ENCODE measurements at places on chromosomes 2 and 18. TPM values are rescaled to one million over a fixed set of nuclear protein-coding genes. Genes with fewer than 3 reads are reported as not detected.

DNA sequence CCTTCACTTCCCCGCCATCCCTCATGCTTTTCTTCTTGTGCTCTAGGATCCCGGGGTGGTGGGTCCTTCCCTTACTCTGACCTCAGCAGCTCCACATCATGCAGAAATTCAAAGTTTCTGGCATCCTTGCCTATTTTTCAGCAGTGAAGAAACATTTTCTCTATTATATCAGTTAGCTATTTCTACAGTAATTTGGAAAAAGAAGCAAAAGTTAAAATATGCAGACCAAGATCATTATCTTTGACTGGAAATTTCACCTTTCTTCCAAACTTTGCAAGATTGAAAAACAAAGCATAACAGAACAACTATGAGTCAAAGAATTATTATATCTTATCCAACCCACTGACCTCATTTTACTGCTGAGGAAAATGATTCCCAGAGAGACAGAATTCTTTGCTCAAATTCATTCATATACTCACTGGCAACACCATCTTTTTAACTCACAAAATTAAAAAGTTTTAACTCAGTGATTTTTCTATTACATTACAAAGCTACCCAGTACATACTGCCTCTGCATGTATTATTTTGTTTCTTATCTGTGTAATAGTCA, 40.5 kb downstream of the ANTXR1 start:
- no peak overlapping the region for H3K4me3 ChIP-seq
- H3K27me3 ChIP-seq: peaks cover 7% of the 10 kb centered on the region
- no peaks in the 10 kb centered on the region for H3K36me3 ChIP-seq
- H3K4me1 ChIP-seq: no peaks in the 10 kb centered on the region
- DNase-seq: no peak

GRCh38 chr18:63271881-63272299, 47.7 kb downstream of the BCL2 start:
- peaks cover 67% of the 10 kb centered on the region for H3K4me1 ChIP-seq
- H3K4me3 ChIP-seq: peak overlapping the region; percentile 36
- no peaks in the 10 kb centered on the region for H3K27me3 ChIP-seq
- peak overlapping the region; percentile 67 for H3K27ac ChIP-seq

The MREG gene
- total RNA-seq: 16.2 TPM

The GALNT3 gene
- total RNA-seq: 14.4 TPM

DNA sequence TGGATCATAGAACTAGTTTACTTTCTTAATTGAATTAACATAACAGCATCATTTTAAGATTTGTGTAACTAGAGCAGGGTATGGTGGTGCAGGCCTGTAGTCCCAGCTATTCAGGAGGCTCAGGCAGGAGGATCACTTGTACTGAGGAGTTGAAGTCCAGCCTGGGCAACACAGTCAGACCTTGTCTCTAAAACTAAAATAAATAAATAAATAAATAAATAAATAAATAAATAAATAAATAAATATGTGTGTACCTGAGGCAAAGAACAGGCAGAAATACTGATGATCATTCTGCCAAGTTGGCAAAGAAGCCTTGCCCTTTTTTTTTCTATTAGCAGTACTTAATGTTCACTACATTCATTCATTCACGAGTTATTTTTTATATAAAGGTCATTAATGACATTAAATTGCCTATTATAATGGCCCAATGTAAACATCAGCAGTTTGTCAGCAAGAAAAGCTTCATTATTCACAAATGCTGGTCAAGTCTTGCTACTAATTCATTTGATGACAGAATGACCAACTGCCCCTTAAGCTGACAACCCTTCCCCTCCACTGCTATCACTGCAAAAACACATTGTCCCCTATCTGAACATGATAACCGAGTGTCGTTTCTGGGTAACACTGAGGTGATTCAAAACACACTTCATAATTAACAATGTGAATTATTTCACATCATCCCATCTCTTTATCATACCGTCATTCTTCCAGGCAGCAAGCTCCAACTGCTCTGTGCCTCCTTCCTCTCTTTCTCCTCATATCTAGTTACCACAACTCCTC, 39.0 kb downstream of the ARL5A start:
- peaks cover 28% of the 10 kb centered on the region for H3K4me1 ChIP-seq
- H3K36me3 ChIP-seq: peaks cover 16% of the 10 kb centered on the region
- no peaks in the 10 kb centered on the region for H3K27me3 ChIP-seq
- no peak for DNase-seq

All from activated B cell treated with CpG ODN at 0.5 μM for 24 hours (primary cell).